ENCODE measurements at places on chromosomes 2 and 18.

GRCh38 chr18:9008200-9008708 lies 94.2 kb upstream of the NDUFV2 start:
- DNase-seq, result no peak

DNA sequence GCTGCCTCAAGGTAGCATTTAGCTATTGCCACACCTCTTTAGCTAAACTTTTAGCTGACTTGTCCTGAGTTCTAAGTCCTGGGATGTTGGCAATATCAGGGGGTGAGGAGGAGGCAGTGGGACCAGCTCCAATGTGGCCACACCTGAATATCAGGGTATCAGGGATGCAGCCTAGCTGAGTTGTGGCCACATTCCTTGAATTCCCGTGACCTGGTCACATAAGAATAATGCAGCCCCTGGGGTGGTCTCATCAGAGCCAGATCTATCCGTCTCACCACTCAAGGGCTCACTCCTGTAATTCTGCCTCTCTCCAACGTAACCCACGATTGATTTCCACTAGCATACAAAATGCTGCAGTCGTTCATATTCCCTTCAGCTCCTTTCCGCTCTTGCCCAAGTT lies 11.6 kb upstream of the TAF1B start:
- no peak for DNase-seq

GRCh38 chr2:131367352-131367751 lies 3.4 kb upstream of the RAB6D start:
- no peak for DNase-seq

DNA sequence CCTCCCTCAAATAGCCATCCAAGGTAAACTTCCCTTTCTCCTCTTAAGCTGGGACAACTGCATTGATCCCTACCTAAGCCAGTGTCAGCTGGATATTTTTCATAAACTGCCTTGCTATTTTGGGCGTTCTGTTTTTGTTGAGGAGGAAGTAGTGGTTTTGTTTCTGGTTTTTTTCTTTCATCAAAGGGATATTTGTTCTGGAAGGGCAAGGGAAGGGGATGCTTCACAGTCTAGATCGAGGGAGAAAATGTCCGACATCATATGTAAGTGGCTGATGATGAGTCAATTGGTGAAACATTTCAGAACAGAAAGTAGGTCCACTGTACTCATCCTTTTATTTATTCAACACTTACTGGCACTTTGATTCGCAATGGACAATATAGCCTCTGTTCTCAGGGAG lies 31.0 kb downstream of the TANC1 start:
- DNase-seq, result no peak

DNA sequence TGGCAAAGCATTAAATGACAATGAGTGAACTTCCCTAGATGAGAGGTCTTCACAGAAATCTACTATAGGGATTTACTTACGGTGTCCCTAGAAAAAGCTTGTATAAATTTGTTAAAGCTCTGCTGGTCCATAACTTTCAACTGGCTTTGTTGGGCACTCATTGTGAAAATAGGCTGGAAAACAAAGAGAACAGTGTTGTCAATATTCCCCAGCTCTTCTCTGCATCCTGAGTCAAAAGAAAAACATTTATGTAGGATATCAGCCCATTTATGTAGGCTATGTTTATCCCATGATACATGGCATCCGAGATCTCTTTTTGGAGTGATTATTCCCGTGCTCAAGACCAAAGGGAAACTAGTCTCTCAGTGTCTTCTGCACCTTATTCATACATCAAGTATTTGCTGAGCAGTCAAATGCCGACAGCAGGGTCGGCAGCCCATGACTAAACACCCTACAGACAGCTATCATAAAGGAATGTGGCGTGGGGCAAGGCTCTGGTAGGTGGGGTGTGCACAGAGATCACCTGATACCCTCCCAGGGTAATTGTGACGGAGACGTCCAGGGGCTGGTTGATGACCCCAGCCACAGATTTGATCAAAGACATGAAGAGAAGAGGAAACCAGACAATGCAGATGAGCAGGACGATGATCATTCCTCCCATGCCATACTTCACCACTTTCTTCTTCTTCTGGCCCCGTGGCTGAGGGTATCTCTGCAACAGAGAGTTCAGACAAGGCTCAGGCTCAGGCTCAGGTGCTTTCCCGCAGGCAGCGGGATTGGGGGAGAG lies 155.9 kb downstream of the NAPG start:
- no peak for DNase-seq

GRCh38 chr2:63654959-63655358 lies 66.2 kb downstream of the MDH1 start:
- no peak for DNase-seq
